ENCODE measurements at places on chromosomes 7 and 10.

DNA sequence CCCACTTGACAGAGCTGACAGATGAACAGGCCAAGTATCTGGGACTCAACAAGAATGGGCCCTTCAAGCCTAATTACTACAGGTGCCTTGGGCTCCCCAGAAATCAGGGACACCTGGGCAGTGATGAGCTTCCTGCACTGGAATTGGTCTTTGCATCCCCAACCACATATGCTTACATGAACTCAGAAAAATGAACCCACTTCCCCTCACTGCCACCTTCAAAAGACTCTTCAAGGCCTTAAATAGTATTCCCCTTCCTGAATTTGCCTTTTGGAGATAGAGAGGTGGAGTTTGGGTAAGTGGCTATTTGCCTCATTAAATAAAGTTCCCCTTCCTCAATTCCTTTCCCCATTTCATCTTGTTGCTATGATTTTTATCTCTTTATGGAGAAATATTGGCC lies 7.8 kb upstream of the STRIP2 start:
- DNase-seq = no peak

- no peak for DNase-seq
These were observed 81.3 kb upstream of the DKK1 start for GRCh38 chr10:52232561-52233350.

GRCh38 chr10:126836009-126836408 lies 69.2 kb upstream of the DOCK1 start:
- no peak for DNase-seq

GRCh38 chr7:19020711-19021110 lies 96.7 kb downstream of the TWIST1 start:
- DNase-seq = no peak
